Uterus (tissue), 4 donors: ENCODE measurements at places on chromosomes 3 and 15. TPM values are rescaled to one million over a fixed set of nuclear protein-coding genes. Genes with fewer than 3 reads are reported as not detected.

GRCh38 chr3:113404637-113405036 lies 36.7 kb downstream of the CFAP44 start:
- no peak for DNase-seq

DNA sequence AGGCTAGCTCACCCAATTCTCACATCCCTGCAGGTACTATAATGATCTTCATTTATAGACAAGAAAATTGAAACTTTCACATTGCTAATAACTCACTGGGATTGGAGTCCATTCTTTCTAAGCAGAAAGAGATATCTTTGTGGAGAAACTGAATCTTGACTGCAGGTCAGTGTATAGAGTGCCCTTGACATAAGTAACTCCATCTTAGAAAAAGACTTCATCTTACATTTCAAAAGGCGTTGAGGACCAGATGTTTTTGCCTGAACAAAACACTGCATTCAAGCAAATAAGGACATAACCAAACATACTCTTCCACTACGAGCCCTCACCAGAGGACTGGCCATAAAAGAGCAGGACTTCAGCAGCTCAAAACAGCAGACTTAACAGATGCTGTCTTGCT lies 6.8 kb upstream of the CCR3 start:
- DNase-seq = no peak

DNA sequence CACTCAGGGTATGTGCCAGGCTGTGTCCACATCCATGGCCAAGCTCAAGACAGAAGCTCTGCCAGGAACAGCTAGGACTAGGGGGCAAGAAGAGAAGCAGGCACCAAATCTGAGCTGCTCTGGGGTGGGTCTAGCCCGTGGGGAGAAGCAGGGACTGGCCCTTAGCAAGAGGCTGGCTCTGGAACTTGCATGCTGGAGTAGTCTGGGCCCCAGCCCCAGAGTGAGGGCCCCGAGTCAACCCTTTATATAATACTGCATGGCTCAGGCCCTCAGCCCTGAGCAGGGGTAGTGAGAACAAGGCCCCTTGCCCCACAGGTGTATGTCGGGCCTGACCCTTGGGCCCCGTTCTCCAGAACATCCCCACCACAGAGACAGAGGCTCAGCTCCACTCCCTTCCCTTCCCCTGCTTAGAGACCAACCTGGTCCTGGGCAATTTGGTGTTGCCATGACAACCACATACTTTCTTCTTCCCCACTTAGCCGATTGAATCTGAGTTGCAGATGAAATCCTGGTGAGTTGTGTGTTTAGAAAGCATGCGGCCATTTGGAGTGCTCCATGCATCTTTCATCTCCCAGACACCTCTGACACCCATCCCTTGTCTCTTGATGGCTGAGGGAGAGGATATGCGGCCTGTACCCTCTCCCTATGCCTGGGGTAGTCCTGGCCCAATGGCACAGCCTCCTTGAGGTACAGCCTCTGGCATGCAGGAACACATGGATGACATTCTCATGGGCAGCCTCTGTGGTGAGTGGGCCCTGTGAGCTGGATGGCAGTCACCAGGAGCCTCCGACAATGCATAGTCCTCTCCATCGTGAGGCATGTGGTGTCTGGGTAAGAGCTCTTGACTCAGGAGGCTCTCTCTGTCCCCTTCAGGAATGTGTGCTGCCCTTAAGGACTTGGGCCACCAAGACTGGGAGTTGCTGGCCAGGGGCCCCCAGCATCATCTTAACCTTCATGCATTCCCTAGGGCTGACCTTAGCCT lies 29.2 kb upstream of the SFMBT1 start:
- peak; percentile 8 for DNase-seq

DNA sequence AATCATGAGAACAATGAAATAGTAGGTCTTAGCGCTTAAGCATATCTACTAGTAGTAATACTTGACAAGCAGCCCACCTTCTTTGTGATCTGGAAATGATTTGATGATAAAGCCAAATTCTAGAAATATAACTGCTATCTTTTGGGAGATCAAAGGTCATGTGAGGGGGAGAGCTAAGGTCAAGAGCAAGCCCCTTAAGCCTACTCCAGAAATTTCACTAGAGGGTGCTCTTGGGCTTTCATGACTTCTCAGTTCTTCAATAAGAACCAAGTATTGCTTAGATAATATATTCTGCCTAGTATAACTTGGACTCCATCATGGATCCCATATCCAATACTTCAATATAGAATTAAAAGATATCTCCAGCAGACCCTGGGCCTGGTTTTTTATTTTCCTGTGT lies 319.6 kb downstream of the ZBTB20 start:
- no peak for DNase-seq

- no peak for DNase-seq
Measured at GRCh38 chr3:139455855-139456254, 20.5 kb downstream of the RBP2 start.

- no peak for DNase-seq
Measured at GRCh38 chr15:31503256-31503655, 176.6 kb downstream of the KLF13 start.

DNA sequence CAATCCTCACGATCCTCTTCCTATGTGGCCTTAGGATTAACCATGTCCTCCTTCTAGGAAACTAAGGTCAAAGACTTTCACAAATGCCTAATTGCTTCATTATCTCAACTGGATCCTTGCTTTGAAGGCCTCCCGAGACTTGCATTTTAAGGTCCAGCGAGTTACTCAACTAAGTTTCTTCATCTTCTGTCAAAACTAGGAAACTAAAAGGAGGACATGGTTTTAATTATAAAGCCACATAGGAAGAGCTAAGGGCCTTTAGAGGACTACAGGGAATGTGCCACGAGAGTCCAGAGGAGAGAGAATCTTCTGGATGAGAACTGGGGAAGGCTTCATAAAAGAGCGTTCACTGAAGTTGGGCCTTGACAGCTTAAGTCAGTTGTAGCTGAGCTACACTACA lies 87.8 kb upstream of the LPP start:
- DNase-seq = no peak

- no peak for DNase-seq
Measured at GRCh38 chr15:39554746-39555387, 26.0 kb upstream of the THBS1 start.

- DNase-seq = no peak
Measured at GRCh38 chr3:114043205-114043604, 13.1 kb downstream of the CCDC191 start.

DNA sequence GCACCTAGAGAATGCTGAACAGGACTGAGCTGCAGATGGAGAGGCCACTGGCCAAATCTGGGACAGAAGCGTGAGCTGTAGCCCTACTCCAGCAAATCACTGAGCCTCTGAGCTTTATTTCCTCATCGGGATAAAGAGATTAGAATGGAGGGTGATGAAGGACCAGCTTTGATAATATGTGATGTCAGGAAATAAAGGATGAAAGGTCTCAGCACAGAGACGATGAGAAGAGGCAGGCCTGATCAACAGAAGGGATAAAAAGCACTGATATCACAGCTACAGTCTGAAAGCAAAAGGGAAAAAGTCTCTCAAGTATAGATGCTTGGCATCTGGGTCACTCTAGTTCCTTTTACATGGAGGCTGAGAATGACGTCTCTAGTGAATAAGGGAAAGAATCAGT lies 70.0 kb downstream of the DHX30 start:
- no peak for DNase-seq

- DNase-seq = no peak
Measured at GRCh38 chr3:10516544-10517452, 11.4 kb upstream of the ATP2B2 start.

DNA sequence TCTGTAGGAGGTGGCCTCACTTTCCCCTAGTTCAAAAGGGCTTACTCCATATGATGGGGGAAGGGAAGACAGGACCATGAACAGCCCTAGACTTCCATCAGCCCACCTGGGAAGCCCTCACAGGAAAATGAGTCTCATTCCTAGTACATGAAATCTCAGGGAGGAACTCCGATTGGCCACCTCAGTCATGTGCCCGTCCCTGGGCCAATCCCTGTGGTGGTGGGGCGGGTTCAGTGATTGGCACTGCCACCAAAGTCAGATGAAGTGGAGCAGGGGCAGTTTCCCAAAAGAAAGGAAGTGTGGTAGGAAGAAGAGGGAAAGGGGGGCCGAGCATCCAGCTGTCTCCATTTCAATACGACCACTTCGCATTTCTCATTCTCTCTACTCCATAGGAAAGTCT lies 25.9 kb upstream of the GP9 start:
- DNase-seq = no peak

- no peak for DNase-seq
Measured at GRCh38 chr15:74409225-74409624, 24.5 kb downstream of the SEMA7A start.

- DNase-seq = no peak
Measured at GRCh38 chr15:52334491-52335160, 39.0 kb upstream of the MYO5C start.

GRCh38 chr3:71525391-71525790 lies 58.1 kb downstream of the FOXP1 start:
- DNase-seq = no peak

DNA sequence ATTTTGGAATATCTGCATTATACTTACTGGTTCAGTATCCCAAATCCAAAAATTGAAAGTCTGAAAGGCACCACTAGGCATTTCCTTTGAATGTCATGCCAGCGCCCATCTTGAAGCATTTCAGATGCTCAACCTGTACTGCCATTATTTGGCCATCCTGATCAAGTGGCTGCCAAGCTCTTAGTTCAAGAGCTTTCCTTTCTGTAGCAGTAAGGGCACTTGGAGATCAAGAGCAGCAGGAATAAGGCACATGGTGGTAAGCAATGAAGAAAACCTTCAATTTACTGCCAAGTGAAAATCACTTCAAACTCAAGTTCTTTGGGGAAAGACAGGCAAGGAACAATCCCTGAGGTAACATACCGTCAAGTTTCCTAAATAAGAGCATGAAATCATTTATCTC lies 10.0 kb downstream of the RHOA start:
- no peak for DNase-seq

GRCh38 chr3:16178628-16178988 lies 4.1 kb downstream of the GALNT15 start:
- no peak for DNase-seq

DNA sequence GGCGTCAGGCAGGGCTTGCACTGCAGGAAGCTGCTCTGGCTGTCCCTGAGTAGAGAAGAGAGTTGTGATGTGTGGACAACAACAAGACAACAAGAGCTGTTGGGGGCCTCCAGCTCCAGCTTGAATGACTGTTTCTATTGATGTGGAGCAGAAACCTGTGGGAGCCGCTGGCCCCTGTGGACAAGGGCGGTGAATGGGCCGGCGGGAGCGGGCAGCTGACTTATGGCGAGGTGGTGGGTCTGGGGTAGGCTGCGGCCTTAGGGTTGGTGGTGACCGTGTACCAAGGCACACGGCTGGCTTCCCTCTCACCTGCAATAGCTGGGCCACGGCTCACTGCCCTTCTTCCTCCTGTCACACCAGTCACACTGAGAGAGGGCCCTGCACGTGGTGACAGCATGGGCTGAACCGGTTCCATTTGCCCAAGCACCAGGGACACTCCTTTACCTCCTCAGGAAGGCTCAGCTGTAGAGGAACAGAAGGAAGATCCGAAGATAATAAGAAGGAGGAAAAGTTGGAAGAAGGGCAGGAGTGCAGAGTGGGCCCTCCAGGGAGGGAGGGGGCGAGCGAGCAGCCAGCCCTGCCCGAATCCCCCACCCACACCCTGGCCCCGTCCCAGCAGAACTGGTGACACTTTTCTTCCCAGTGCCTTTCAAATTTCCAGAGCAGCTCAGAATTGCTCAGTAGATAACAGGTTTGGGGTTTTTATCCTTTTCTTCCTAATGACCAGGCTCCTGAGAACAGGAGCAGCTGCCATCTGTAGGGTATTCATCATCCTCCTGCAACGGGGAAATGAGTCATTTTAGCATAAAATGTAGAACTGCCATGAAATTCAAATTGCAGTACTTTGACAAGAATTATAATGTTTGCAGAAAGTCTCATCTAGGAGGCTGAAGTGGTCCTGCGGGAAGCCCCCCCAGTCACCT lies 136.9 kb downstream of the TJP1 start:
- DNase-seq = no peak

- DNase-seq = no peak
Measured at GRCh38 chr3:194615226-194615625, 18.0 kb downstream of the TMEM44 start.

- no peak for DNase-seq
Measured at GRCh38 chr3:124385996-124386395, 344.3 kb upstream of the UMPS start.

- DNase-seq = no peak
Measured at GRCh38 chr3:189718215-189718614, 87.0 kb downstream of the TP63 start.

DNA sequence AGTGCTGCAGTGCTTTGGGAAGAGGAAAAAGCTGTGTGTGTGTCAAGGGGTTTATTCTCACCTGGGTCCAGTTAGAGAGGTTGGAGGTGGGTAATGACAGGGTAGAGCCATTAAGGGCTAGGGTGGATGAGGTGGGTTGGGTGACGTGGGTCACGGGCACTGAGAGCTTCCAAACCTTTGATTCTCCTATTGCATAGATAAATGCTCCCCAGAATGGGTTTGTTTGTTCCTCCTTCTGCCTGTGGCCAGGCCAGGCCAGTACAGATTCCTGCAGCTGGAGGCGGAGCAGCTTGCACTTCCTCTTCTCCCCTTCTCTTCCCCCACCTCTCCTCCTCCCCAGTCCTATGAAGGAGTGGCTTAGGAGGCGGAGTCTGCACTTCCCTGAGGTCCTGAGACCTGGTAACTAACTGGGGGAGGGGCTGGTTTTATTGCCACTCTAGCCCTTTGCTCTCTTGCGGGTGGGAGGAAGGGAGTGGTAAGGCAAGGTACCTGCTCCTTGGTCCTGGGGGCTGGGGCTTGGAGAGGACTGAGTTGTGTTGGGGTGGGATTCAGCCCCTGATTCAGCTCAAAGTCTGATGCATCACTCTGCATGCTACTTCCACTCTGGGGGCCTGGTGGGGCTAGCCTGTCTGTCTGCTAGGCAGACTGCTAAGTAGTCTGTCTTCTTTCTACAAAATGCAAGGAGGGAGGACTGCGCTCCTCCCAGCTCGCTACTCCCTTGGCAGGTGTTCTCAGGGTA lies 3.5 kb downstream of the SPINT1 start:
- DNase-seq = no peak

GRCh38 chr3:129014148-129014547 lies 13.0 kb downstream of the EFCC1 start:
- DNase-seq = no peak

- DNase-seq = no peak
Measured at GRCh38 chr3:176088962-176089383, 1108.3 kb downstream of the TBL1XR1 start.

- DNase-seq = no peak
Measured at GRCh38 chr3:143330296-143330868, 210.8 kb downstream of the CHST2 start.

Gene UCN2
- total RNA-seq = 0.49 TPM

Gene CCDC13
- 1.9 TPM for total RNA-seq

Gene CHRNA7
- 1.6 TPM for total RNA-seq

Gene CCDC33
- 1.4 TPM for total RNA-seq

Gene EXD1
- total RNA-seq = not detected
